ENCODE measurements at places on chromosomes 7 and 10. TPM values are rescaled to one million over a fixed set of nuclear protein-coding genes. Genes with fewer than 3 reads are reported as not detected.

GRCh38 chr7:105618016-105618296 lies 36.7 kb upstream of the EFCAB10 start:
- no peak for DNase-seq

The HMX2 gene
- not detected for total RNA-seq

- no peak for DNase-seq
Measured at GRCh38 chr7:92799446-92800211, 36.7 kb downstream of the CDK6 start.

The NUTM2B gene
- total RNA-seq, result 1.3 TPM

GRCh38 chr7:45084336-45084735 lies 4.4 kb downstream of the NACAD start:
- DNase-seq, result no peak

DNA sequence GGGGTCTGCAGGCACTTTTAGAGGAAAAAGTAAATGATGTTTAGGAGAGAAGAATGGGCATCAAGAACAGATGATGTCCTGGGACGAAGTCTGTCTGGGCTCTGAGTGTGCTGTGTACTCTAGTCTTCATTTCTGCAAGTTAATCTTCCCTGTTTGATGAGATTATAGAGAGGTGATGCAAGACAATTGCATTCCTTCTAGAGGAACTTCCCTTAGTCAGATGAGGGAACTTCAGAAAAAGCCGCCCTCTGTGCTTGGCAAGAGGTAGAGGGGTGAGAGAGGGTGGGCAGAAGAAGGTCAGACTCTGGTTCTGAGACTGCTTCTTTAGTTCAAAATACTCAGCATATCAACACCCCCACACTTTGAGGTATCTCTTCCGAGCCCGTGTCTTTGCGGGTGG lies 797.9 kb downstream of the LRMDA start:
- DNase-seq, result no peak

DNA sequence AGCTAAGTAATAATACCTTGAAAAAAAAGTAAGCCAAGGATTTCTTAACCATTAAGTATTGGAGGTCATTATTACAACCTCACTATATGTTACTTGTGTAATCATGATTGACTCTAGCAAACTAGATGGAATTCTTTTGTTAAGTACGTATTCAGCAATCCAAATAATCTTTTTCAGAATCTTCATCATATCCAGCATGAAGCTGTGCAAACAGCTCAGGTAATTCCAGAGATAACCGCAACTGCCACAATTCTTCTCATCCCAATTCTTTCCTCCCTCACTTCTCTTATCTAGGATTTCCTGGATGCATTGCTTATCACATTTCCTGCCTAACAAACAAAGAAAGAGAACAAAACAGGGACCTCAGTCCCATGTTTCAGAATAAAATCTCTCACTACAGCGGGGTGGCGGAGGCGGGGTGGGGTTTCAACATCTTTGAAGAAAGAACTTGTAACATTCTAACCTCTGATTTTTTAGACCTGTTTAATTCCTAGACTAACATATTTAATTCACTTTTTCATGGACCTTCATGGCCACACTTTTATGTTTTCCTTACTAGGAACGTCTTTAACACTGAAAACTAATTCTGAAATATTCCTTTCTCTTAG lies 156.5 kb downstream of the POM121L12 start:
- DNase-seq, result no peak

The TMEM270 gene
- not detected for total RNA-seq

GRCh38 chr10:79292891-79293746 lies 54.1 kb upstream of the PPIF start:
- no peak for DNase-seq

All from uterus (tissue), 4 donors.